ENCODE measurements at places on chromosomes 13 and 19.

DNA sequence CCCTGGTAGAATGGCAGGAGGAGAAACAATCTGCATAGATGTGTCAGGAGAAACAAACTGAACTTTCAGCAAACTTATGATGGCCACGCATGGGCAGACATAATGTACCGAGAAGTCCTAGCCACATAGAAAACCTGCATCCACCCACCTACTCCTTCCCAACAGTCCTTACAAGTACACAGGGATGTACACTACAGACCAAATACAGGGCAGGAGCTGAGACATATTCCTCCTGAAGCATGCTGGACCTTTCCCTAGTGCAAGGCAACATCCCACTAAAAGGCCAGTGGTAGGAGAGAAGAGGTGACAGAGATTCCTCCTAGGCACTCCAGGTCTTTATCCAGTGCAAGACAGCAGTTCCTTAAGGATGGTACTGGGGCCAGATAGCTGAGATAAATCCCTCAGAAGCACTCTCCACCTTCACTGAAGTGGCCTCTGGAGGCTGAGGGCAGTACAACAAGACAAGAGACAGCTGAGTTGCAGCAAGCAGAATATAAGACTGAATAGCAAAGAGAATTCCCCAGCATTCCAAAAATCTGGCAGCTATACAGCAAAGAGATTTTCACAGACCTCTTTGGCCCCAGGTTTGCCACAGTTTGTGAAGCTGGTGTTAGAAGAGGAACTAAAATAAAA lies 18.3 kb downstream of the VWA8 start:
- no peak for DNase-seq

- DNase-seq, result no peak
These were observed 90.1 kb downstream of the RGCC start for GRCh38 chr13:41547251-41548000.

- no peak for DNase-seq
These were observed 20.5 kb downstream of the EDNRB start for GRCh38 chr13:77898097-77898496.

- DNase-seq, result no peak
These were observed 227.2 kb downstream of the FOXO1 start for GRCh38 chr13:40438999-40439797.

GRCh38 chr19:5850743-5851293 lies 431 bp downstream of the FUT3 start:
- no peak for DNase-seq

GRCh38 chr19:29940971-29941585 lies 961 bp upstream of the URI1 start:
- DNase-seq, result peak; percentile 37

GRCh38 chr13:29359181-29359580 lies 236.3 kb downstream of the SLC7A1 start:
- no peak for DNase-seq

GRCh38 chr19:56718231-56718630 lies 46.7 kb upstream of the ZNF835 start:
- DNase-seq, result no peak

DNA sequence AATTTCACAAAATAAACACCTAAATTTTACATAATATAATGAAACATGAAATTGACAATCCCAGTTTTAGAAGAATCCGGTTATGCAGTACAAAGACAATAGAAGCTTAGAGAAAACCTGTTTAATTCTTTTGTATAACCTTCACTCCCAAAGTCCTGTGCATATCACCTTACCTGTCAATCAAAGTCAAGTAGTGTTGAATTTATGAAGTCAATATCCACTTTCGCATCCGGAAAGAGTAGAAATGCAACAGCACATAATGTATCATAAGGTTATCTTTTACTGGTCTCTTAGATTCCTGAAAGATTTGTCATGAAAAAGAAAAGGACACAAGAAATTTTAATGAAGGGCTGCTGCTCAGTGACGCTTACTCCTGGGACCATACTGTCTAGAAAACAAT lies 1112.6 kb downstream of the PCDH9 start:
- no peak for DNase-seq

DNA sequence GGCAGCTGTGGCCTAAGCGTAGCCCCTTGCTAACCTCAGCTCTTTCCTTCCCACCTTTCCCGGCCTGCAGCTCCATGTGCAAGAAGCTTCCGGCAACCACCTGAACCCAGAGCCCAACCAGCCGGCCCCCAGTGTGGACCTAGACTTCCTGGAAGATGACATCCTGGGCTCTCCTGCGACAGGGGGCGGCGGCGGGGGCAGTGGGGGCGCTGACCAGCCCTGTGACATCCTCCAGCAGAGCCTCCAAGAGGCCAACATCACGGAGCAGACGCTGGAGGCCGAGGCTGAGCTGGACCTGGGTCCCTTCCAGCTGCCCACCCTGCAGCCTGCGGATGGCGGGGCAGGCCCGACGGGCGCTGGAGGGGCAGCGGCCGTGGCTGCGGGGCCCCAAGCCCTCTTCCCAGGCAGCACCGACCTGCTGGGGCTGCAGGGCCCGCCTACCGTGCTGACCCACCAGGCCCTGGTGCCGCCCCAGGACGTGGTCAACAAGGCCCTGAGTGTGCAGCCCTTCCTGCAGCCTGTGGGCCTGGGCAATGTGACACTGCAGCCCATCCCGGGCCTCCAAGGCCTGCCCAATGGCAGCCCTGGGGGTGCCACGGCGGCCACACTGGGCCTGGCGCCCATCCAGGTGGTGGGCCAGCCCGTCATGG lies 33.8 kb upstream of the EHD2 start:
- DNase-seq, result no peak

- DNase-seq, result no peak
These were observed 6.2 kb downstream of the MFSD12 start for GRCh38 chr19:3550947-3551791.

DNA sequence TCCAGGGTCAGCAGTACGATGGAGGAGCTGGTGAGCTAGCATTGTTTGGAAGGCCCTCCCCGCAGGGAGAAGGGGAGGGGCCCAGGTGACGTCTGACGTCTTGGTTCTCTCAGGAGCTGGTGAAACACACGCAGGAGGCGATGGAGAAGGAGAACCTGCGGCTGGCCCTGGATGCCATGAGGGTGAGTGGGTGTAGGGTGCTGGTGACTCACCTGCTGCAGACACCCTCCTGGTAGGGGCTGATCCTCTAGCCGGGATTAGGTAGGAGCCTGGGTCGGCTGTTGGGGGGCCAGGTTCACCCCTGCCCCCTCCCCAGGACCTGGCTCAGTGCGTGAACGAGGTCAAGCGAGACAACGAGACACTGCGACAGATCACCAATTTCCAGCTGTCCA lies 55.8 kb downstream of the VAV1 start:
- DNase-seq, result no peak

GRCh38 chr13:39025433-39025839 lies 12.5 kb downstream of the PROSER1 start:
- no peak for DNase-seq

GRCh38 chr13:98537306-98537705 lies 39.6 kb downstream of the STK24 start:
- DNase-seq, result no peak

- DNase-seq, result no peak
These were observed 42.9 kb downstream of the CAB39L start for GRCh38 chr13:49400755-49401659.

DNA sequence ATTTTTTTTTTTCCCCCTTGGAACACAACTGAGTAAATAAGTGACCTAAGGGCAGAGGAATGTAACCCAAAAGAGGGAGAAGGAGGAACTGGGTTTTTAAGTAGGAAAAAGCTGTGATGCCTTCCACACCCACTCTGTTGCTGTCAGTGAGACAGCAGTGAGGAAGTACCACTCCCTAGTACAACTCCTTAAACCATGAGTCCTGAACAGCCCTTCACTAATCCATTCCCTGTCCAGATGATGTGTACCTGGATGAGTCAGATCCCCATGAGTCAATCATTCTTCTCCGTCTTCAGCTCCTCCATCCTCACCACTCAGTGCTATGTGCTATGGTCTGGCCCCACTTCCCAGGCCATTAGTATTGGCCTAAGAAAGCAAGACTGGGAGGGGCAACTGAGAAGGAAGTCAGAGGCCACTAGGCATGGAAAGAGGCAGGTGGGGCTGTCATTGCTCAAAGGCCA lies 12.9 kb upstream of the CXCL17 start:
- DNase-seq, result no peak

DNA sequence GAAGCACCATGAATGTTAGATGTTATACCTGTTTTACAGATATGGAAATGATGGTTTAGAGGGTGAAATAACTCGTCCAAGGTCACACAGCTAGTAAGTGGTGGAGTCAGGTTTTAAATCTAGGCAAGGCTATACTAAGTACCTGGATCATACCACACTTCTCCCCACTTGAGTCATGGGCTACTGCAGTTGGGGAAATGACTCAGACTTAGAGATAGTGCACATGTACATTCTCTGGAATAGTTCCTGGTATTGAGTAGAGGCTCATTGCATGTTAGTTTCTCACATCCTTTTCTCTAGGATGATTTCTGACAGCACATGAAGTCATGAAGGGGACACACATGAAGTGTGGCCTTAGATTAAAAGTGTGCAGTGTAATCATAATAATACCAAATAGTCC lies 76.2 kb upstream of the TNFSF11 start:
- no peak for DNase-seq

- peak; percentile 48 for DNase-seq
These were observed 85.8 kb upstream of the UBL3 start for GRCh38 chr13:29936051-29936813.

DNA sequence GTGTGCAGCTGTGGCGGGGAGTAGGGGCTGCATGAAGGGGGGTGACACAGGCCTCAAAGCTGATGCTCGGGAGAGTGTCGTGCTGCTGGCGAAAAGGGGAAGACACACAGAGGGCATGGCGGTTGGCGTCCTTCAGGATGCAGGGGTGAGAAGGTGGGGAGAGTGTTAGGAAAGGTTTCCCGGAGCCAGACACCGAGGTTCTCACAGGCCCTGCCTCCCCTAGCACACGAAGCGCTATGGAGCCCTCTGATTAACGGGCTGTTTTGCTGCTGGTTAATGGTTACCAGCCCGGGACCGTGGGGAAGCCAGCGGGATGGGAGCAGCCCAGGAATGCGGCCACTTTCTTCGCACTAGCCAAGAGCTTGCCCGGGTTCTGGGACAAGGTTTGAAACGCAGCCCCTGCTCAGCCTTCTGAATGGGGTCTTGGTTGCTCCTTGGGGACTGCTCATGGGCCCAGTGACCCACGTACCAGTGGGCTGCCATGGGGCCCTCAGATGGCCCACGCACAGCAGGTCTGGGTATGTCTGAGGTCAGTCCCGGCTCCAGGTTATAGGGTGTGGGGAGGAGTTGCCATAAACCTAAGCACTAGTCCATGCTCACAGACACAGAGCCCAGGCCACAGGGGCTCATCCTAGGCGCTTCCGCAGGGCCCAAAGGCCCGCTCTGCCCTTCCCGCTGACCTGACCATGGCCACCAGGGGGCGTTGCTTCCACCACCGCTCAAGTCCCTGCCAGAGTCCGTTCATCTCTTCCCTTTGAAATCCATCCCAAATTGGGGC lies 31.3 kb upstream of the ISYNA1 start:
- peak; percentile 76 for DNase-seq

GRCh38 chr19:10004617-10005016 lies 5.7 kb downstream of the COL5A3 start:
- no peak for DNase-seq

DNA sequence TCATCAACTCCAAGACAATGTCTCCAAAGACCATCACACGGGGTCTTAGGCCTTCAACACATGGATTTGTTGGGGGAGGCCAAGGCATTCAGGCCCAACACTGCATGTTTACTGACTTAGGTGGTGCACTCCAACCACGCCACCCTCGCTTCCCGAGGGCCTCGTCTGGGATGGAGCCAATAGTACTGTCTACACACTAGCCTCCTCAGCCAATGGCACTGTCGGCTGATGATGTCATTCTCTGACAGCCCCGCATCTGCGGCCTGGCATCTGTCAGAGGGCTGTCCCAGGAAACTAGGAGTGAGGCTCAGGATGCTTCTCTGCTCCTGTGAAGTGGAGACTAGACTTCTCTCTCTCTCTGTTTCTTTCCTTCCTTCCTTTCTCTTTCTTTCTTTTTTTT lies 96.6 kb downstream of the TEX26 start:
- no peak for DNase-seq

DNA sequence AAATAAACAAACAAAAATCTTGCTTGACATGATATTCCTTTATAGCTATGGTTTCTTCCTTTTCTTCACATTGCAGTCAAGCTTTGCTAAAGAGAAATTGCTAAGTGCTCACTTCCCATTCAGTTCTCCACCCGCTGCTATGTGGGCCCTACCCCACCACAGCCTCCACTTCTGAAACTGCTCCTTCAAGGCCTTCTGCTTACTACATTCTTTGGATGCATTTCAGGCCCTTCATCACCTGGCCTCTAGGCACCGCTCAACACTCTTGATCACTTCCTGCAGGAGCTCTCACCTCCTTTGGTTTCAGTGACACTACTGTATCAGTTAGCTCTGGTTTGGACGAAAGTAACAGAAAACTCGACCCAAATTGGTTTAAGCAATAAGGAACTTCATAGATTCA lies 72.4 kb downstream of the KLF5 start:
- no peak for DNase-seq

GRCh38 chr13:73929287-73929932 lies 204.8 kb downstream of the KLF12 start:
- DNase-seq, result no peak

DNA sequence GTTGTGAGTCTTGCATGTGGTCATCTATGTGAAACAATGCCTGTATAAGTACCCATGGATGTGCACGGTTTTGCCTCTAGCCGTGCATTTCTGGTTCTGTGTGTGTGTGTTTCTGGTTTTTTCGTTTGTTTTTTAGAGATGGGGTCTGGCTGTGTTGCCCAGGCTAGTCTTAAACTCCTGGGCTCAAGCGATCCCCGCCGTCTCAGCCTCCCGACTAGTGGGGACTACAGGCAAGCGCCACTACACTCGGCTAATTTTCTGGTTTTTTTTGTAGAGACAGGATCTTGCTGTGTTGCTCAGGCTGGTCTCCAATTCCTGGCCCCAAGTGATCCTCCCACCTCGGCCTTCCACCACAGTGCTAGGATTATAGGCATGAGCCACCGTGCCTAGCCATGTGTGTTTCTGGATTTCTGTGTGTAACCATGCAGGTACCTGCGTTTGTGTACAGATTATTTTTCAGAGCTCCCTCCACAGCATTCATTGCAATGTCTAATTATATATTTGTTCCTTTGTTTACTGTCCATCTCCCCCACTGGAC lies 15.9 kb upstream of the FOSB start:
- no peak for DNase-seq

DNA sequence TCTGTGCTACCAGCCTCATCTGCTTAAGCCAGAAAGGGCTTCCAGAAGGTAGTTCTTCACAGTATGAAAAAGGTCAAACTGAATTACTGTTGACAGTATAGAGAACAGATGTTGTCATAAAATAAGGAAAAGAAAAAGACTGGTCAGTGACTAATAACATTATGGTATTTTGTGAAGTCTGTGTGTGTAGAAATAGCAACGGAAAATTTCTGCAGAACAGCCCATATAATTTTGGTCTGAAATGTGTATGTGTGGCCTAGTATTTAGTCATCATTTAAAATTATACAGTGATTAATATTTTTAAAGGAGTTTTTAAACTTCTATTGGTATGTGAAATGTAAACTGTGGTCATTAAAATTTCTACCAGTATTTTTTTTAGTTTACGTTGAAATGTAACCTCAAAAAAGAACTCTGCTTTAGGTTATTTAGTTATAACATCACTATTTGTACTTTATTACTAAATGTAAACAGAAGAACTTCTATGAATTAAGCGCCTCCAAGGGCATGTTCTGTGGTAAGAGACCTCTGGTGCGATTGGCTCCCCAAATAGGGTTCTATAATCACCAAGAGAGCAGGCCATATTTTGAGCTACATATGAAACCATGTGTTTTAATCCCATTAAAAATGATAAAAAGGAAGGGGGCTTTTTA lies 3.3 kb upstream of the GPR183 start:
- DNase-seq, result no peak

All from activated T-cell treated with anti-CD3 and anti-CD28 coated beads, Interleukin-2, amount 50 U/mL, for 24 hours (primary cell).